ENCODE measurements at places on chromosomes 7 and 10.

- no peak for DNase-seq
Measured at GRCh38 chr7:29115130-29115687, 31.1 kb downstream of the CPVL start.

GRCh38 chr10:117688358-117688757, 145.8 kb downstream of the EMX2 start:
- no peak for DNase-seq

GRCh38 chr7:23004247-23004520, 9.7 kb downstream of the HYCC1 start:
- DNase-seq = no peak

- no peak for DNase-seq
Measured at GRCh38 chr10:11042357-11042756, 24.7 kb downstream of the CELF2 start.

- DNase-seq = no peak
Measured at GRCh38 chr7:156950381-156950858, 908 bp downstream of the NOM1 start.

DNA sequence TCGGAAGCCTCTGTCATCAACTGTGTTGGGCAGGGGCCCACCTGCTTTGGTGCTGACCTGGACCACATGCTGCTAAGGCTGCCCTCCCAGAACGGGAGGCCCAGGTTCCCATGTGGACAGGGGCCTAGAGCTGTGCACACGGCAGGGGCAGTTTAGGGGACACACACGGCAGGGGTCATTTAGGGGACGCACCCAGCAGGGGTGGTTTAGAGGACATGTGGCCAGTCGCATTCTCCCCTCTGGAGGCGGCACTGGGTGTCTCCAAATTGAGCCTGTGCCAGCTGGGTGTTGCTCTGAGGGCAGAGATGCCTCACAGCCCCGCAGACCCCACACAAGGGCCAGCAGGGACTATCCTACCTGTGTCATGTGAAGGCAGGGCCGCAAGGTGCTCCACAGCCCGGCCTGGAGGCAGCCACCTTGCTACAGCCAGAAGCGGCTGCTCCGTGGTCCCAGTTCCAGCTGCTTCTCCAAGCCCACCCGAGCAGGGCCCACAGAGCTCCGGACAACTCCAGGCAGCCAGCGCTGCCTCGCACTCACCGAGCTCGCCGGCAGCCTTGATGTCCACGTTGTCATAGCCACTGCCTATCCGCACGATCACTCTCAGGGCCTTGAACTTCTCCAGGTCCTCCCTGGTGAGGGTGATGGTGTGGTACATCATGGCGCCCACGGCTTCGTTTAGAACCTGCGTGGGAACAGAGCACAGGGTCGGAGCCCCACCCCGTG, 60.7 kb downstream of the ZRANB1 start:
- DNase-seq = no peak

GRCh38 chr7:46291601-46292150, 370.6 kb upstream of the IGFBP3 start:
- DNase-seq = no peak

DNA sequence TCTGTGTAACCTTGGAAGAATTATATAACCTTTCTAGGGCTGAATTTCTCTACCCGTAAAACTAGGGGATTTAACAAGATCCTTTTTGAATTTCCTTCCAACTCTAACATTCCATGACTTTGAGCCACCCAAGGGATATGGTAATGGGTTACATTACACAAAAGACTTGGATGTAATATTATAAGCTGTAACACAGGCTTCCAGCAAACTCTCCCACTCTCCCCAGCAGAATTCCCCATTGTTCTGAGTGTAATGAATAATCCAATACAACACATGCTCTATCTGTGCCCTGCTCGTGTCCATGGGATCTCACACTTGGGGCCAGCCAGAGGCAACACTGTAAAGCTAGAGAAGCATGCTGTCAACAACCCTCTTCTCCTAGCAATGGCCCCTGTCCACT, 790.6 kb upstream of the AUTS2 start:
- DNase-seq = no peak

GRCh38 chr10:42697926-42698325, 59.6 kb upstream of the ZNF33B start:
- no peak for DNase-seq

GRCh38 chr7:143979359-143979758, 20.8 kb upstream of the OR6B1 start:
- no peak for DNase-seq

- no peak for DNase-seq
Measured at GRCh38 chr10:75547391-75548298, 116.2 kb downstream of the LRMDA start.

DNA sequence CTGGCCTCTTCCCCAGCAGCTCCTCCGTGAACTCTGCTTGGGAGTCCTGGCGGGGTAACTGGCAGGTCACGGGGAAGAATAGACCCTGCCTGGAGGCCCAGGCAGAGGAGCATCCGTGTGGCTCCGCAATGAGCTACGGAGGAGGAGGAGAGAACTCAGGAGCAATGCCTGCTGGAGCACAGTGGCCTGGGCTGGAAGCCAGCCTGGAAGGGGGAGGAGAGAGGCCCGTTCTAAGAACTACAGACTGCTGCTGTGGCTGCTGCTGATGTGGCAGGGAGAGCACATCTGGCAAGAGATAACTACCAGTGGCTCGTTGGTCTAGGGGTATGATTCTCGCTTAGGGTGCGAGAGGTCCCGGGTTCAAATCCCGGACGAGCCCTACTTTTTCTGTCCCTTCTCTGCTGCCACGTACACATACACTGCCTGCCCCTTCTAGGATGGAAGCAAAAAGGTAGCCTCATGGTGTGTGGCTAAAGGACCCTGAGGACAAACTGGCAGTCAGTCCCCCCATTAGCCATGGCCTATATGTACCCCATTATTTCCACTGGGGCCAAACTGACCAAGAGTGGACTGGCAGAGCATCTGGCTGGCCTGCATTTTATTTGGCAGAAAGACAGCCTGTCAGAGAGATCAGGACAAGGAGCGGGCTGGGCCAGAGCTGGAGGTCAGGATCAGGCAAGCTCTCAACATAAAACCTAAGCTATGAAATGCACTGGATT, 7.7 kb upstream of the OPN1SW start:
- no peak for DNase-seq

DNA sequence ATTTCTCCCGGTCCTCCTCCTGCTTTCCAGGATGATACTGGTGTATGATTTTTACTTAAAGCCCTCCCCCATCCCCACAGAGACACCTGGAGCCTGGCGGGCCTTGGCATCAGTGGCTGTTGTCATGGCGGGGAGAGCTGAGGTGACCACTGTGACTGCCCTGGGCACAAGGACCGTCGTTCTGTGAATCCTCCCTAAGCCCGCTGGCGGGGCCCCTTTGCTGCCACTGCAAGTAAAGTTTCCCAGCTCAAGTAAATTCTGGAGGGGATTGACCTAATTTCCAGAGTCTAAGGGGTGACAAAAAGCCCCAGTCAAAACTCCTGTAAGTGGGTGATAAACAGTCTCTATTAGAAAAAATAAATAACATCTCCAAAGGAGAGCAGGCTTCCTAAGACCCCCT, 393.2 kb upstream of the PODXL start:
- DNase-seq = no peak

DNA sequence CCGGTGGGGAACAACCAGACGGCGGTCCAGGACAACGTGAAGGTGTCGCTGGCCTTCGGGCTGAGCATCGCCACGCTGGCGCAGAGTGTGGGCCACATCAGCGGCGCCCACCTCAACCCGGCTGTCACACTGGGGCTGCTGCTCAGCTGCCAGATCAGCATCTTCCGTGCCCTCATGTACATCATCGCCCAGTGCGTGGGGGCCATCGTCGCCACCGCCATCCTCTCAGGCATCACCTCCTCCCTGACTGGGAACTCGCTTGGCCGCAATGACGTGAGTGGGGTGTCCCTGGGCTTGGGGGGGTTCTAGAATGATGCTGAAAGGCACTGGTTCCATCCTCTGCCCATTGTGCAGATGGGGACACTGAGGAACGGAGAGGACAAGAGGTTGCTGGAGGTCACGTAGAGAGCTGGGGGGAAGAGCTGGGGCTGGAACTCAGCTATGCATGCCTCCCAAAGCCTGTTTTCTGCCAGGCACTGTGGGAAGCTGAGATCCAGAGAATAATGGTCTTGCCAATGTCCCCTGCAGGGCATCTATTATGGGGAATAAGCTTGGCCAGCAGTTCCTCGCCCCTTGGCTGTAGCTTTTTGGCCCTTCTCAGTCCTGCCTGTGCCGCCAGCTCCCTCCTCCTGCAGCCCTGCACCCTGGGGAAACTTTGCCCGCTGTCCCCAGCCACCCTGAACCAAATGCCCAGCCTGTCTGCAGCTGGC, 523 bp downstream of the AQP1 start:
- no peak for DNase-seq

DNA sequence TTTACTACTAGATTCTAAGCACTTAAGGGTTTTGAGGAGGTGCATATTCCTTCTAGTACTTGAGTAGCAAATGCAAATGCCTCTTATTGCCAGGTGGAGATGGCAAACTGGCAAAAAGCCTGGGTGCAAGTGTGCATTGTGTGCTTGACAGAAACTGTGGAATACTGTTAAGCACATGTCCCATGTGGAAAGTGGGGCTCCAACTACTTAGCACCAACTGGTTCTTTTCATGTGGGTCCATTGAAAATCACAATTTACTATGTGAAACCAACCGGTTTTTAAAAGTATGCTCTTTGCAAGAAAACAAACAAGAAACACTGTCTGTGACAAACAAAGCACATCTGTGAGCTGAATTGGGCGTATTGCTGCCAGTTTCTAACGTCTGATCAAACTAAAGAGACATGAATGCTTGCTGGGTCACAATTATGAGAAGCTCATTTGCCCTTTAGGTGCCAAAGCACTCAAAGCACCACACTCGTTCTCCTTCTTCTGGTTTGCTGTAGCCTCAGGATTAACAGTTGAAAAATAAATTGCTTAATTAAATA, 197.4 kb downstream of the SEMA3E start:
- no peak for DNase-seq

DNA sequence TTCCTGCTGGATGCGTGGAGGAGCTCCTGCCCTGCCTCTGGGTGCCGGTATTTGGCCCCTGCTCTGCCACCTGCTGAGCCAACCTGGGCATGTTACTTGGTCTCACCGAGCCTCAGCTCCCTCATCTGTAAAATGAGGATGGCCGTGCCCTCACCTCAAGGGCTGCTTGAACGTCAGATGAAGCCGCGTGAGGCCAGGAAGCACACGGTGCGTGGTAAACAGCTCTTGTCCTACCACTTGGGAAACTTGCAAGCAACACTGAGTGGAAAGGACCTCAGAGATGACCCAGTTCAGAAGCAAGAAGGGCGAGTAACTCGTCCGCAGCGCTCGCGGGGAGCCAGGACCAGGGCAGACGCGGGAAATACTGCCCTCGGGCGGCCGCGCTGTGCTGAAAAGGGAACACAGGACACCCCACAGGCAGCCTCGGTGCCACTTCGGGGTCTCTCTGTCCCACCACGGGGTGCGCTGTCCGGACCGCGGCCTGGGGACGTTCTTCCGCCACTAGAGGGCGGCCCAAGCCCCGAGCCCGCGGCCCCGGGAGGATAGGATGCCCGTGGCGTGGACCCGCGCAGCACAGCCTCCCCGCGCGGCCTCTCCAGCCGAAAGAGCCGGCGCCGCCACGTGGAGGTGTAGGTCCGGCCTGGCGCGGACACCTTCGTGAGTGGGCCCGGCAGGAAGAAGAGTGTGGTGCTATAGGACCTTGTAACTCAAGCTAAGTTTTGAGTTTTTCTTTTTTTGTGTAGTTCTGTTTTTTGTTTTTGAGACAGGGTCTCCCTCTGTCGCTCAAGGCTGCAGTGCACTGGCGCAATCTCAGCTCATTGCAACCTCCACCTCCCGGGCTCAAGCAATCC, 94.1 kb downstream of the PRKAG2 start:
- peak; percentile 68 for DNase-seq

DNA sequence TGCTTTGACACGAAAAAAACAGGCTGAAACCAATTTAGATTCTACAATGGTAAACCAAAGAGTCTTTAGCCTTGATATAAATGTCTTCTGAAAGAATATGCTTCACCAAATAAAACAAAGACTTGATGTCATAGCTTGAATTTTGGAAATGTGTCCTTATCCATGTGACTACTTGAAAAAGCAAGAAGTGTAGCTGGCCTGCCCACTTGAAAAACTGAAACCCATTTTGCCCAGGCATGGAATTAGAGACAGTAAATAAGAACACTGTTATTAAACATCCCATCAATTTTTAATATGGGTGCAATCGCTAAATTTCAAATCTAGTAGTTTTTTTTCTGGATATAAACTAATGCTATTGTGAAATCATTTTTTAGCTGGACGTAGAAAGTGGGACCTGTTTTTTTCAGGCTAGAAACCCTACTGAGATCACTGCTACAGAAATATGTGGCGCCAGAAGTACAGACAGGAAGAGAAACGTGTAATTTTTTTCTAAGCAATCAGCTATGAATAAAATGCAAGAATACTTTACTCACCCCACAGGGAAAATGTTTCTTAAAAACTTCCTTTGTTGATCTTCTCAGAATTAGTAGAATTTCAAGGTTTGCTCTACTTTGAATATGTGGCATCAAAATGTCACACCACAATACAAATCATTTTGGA, 56.7 kb downstream of the PIP4K2A start:
- DNase-seq = no peak

GRCh38 chr10:22433875-22434274, 88.6 kb downstream of the SPAG6 start:
- DNase-seq = no peak

DNA sequence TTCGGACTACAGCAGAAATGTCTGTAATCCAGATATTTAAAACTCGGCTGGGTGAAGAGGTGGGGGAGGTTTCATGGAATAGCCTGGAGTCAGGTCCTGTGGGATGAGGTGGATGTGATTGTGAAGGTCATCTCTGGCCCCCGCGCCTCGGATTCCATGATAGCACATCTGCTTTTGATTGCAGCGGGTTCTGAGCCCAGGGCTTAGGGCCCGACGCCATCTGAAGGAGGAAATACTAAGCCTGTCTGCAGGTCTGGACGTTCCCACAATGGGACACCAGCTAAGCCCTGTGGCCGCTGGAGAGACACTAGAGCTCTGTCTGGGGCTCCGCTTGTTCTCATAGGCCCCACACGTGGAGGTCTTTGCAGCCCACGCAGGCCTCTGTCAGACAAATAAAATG, 328.7 kb downstream of the CXCL12 start:
- DNase-seq = no peak

DNA sequence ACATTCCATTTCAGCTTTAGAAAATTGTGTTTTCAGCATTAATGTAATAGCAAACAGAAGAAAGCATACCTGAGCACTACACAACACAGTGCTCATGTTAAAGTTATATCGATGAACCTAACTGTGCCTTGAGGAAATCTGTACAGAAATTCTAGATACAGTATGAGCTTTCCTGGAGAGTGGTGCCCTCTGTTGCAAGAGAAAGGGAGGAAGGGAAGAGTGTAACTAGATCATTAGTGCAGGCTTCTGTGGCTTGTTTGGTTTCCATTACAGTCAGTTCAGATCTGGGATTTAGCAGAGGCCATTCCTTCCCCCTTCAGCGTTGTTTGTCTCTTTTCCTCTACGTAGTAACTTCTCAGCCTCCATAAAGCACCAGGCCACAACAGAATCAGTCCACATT, 139.7 kb downstream of the HTR7 start:
- DNase-seq = no peak

- no peak for DNase-seq
Measured at GRCh38 chr7:32140210-32140939, 70.2 kb upstream of the PDE1C start.

- DNase-seq = no peak
Measured at GRCh38 chr7:139635526-139636302, 112.2 kb downstream of the CLEC2L start.

- no peak for DNase-seq
Measured at GRCh38 chr10:81348003-81348402, 527.0 kb upstream of the NRG3 start.

- peak; percentile 98 for DNase-seq
Measured at GRCh38 chr10:79445161-79445976, at the start of gene ZCCHC24. TSS of gene ZCCHC24 (minus strand) at chr10:79445624. CDS start at chr10:79445440, 184 bp downstream.

GRCh38 chr7:110296321-110296720, 794.6 kb upstream of the LRRN3 start:
- DNase-seq = no peak
